WERI-Rb-1 (cell line): ENCODE measurements at places on chromosomes 1 and 21.

GRCh38 chr1:30126848-30127247, 596.5 kb downstream of the MATN1 start:
- DNase-seq: no peak

DNA sequence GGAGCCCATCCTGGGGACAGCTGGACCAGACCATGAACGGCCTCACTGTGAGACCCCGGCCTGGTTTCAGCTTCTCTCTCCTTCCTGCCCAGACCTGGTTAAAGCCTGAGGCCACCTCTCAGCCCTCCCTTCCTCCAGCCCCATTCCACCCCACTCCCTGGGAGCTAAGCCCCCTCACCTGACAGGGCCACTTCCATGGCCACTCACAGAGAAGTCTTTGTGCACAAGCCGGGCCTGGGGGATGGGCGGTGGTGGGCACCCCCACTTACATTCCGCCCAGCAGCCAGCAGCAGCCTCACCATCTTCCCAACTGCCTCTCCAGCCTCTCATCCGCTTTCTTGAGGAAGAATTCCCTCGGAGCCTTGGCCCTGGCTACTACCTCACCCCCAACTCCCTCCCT, 40.4 kb downstream of the RHBG start:
- DNase-seq: no peak

DNA sequence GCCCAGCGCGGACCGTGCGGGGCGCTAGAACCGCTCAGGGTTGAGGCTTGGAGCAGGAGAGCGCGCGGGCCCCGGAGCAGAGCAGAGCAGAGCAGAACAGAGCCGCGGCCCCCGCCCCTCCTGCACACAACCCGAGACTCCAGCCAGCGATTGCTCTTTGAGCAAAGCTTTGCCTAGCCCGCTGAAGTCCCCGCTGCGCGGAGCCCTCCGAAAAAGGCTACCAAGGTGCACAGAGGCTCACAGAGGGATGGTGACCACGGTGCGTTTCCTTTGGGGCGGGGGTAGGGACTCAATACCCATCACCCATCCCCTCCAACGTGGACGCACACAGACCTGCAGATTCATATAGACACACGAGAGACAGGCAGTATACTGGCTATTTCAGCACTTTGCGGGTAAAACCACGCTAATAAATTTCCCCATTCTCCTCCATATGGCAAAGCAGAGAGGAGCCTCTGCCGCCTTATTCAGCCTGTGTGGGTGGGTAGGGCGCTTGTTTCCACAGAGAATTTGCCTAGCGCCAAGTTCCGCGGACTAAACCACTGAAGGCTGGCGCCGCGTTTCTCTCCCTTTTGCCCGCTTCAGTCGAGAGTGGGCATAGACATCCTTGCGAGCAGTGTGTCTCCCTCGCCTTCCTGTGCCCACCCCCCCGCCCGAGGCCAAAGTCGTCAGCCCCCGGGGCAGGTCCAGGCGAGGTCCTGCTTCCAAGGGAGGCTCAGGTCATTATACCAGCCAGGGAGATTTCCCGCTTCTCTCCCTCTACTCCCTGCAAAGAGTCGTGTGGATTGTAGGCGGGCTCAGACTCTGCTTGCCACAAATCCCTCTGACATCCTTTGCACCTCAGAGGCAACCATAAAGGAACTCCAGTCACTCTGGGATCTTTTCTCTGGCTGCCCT, 8.5 kb downstream of the HLX start:
- DNase-seq: no peak

GRCh38 chr1:94846308-94846707, 26.2 kb downstream of the SLC44A3 start:
- DNase-seq: no peak

DNA sequence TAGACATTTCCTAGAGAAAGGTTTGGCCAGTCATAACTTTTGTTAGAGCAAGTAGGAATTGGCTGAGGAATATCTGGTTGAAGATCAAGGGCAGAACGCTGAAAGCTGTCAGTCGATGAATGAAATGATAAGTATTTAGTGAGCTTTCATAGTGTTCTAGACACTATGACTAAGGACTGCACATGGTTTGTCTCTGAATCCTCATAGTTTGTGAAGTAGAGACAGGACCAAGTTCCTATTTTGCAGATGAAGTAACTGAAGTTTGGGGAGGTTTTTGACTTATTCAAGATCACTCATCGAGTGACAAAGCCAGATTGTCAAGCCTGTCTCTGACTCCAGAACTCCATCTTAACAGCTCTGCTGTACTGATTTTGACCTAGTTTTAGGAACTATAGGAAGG, 4.7 kb downstream of the ELOA start:
- DNase-seq: no peak

GRCh38 chr1:119929643-119930315, 33.5 kb upstream of the ADAM30 start:
- no peak for DNase-seq

GRCh38 chr21:46021978-46022544, 40.5 kb downstream of the COL6A1 start:
- DNase-seq: no peak

GRCh38 chr1:46150085-46150484, 17.7 kb upstream of the PIK3R3 start:
- DNase-seq: no peak

- no peak for DNase-seq
Observed at GRCh38 chr1:184793967-184794366, 39.3 kb upstream of the EDEM3 start.

- DNase-seq: no peak
Observed at GRCh38 chr1:217072926-217073325, 349.7 kb upstream of the ESRRG start.

- no peak for DNase-seq
Observed at GRCh38 chr1:57796616-57797015, 372.8 kb upstream of the DAB1 start.

- DNase-seq: peak; percentile 67
Observed at GRCh38 chr1:6414443-6414844, 5.3 kb downstream of the HES2 start.

- DNase-seq: no peak
Observed at GRCh38 chr1:119329541-119330461, 38.8 kb upstream of the HAO2 start.

DNA sequence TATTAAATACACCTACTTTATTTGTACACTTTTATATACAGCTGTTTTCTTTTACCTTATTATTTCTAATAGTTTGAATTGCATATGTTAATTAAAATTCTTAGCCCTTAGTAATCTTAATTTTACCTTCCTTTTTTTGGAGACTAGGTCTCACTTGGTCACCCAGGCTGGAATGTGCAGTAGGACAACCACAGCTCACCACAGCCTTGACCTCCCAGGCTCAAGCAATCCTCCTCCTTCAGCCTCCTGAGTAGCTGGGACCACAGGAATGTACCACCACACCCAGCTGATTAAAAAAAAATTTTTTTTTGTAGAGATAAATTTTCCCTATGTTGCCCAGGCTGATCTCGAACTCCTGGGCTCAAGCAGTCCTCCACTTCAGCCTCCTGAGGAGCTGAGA, 15.0 kb upstream of the SDC3 start:
- DNase-seq: no peak

DNA sequence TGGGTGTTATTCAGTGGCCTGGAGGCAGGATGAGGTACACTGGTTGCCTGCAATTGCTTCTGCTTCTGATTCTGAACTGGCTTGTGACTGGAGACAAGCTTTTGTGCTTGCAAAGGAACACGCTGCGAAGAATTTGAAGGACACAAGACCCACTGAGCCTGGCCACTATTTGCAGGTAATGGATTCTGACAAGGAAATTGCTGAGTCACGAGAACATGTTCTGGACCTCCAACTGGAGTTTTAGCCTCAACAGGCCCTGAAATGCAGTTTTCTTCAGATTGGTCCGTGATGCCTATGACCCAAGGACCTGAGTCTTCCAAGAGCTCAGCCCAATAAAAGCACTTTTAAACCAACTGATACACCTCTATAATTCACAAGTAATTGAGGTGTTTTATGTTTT, 4.6 kb downstream of the RAB3GAP2 start:
- no peak for DNase-seq

DNA sequence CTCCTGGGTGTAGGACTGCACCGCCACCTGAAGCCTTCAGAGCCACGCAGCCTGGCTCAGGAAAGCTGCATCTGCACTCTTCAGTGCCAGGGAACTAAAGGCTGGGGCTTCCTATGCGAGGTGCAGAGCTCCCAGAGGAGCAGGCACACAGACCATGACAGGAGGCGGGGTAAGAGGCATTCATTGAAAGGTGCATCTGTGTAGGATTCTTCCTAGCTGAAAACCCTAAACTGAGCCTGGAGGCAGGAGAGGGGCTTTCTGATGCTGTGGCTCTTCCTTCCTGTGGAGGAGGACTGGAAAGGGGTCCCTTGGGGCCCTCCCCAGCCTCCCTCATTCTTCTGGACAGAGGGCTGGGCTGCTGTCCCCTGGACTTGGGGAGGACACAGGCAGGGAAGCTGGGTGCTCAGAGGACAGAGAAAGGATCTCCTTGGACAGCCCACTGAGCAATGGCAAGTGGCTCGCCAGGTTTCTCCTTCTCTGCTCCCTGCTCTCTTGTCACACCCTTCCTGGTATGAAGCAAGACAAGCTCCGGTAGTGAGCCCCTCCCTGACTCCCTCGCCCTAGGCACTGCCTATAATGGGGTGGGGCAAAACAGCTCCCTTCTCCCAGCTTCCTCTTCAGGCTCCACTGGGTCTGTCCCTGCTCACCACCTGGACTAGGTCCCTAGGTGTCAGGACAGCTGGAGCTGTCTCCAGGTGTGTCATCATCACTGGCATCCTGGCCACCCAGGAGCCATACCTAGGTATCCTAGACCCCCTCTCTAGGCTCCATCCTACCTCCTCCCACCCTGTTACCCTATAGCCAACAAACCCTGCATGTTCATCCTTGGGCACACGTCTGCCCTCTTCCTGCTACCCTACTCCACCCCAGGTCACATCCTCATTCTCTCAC, 20.0 kb downstream of the S100A6 start:
- DNase-seq: no peak

DNA sequence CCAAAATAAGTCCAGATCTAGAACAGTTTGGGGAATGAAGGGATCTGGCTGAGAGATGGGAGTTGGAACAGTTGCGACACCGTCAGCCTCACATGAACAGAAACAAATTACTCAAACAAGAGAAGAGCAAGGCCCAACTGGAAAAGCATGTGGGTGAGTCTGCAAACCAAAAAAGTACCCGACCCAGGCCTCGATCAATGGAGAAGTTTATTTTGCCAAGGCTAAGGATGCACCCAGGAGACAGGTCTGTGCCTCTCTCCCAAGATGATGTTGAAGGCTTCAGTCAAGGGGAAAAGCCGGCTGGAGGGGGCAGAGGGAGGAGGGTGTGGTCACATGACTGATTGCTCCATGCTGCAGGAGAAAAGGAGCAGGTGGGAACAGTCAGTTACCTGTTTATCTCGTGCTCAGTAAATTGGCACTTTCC, 42.3 kb downstream of the KRTAP10-1 start:
- DNase-seq: peak; percentile 45

GRCh38 chr1:50097021-50097679, 11.6 kb upstream of the ELAVL4 start:
- DNase-seq: no peak

DNA sequence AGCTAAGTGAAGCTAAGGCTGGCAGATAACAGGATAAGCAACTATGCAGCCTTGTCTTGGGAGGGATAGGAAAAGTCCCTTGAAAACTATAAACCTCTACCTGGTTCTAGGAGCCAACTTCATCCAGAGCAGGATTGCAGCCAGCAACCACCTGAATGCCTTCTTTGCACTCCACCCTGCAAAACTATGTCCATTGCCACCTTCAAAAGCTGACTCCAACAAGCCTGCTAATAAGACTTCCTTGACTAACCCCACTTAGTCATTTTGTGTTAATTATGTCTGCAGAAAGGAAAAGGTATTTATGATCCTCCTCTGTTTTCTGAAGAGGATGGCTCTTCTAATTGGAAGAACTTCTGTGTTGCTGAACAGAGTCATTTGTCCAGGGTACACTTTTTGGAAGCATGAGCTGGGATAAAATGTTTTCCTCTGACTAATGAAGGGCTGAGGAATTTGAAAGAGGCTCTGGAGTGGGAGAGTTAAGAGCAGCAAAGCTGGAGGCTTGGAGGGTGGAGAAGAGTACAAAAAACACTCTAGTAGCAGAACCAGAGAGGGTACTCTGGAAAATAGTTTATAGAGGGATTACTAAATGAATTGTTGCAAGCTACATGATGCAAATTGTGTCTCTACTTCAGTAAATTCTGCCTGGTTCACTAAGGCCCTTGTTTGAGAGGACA, 9.6 kb upstream of the RIMKLA start:
- no peak for DNase-seq

DNA sequence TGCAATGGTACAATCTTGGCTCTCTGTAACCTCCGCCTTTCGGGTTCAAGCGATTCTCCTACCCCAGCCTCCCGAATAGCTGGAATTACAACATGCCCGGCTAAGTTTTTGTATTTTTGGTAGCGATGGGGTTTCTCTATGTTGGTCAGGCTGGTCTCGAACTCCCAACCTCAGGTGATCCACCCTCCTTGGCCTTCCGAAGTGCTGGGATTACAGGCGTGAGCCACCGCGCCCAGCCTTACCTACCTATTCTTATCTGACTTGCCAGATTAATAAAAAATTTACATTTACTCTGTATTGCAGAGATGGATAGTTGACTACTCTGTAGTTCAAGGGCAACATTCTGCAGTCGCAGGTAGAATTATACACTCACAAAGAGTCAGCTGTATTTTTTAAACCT, 359.6 kb downstream of the KCTD3 start:
- no peak for DNase-seq

GRCh38 chr1:232678185-232678886, 48.4 kb upstream of the SIPA1L2 start:
- DNase-seq: no peak

- no peak for DNase-seq
Observed at GRCh38 chr21:29184037-29184436, 53.6 kb downstream of the MAP3K7CL start.

- no peak for DNase-seq
Observed at GRCh38 chr1:178609015-178609414, 96.1 kb downstream of the TEX35 start.

DNA sequence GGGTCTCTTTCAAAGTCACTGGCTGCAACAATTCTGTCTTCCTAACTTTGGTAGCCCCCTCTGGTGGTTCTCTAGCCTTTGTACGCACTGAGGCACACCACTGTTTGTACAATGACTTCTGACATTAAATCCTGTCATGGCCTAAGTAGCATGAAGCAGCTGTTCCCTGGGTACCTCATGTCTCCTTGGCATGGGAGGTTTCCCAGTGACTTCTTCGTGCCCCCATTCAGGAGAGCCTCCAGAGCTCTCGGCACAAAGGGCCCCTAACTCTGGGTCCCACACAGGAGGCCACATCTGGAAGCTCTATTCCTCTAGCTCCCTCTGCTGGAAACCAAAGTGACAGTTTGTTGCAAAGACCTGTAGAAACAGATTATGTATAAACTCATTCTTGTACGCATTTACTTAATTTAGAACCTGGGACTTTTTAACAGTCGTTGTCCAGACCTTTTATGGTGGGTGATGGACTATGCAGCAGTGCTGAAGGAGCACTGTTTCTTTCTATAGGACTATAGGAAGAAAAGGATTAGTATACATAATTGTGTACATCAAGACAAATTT, 13.4 kb downstream of the SWT1 start:
- DNase-seq: peak; percentile 51

DNA sequence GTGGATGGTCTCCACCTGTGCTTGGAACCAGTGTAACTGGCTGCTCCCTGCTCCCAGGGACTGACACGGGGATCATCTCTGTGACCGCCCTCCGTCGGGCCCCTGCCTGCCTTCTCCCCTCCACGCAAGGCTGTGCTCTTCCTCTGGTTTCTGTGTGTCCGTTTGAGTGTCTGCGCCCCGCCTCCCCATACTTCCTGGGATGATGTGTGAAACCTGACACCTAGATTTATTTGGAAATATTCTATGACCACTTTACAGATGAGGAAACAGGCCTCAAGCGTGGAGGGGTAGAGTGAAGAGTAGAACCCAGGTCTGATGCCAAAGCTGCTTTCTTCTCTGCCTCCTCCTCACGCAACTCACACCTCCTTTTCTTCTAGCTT, 24.3 kb downstream of the LDLRAP1 start:
- no peak for DNase-seq
